Breast epithelium (tissue), 4 donors: ENCODE measurements at places on chromosomes 1 and 21. TPM values are rescaled to one million over a fixed set of nuclear protein-coding genes. Genes with fewer than 3 reads are reported as not detected.

GRCh38 chr1:212149566-212149965 is 114.0 kb downstream of the DTL start:
- no peak for DNase-seq

- DNase-seq, result no peak
Measured at GRCh38 chr1:7610106-7610731, 160.9 kb upstream of the VAMP3 start.

GRCh38 chr1:177880339-177880891 is 89.4 kb downstream of the SEC16B start:
- DNase-seq, result no peak

DNA sequence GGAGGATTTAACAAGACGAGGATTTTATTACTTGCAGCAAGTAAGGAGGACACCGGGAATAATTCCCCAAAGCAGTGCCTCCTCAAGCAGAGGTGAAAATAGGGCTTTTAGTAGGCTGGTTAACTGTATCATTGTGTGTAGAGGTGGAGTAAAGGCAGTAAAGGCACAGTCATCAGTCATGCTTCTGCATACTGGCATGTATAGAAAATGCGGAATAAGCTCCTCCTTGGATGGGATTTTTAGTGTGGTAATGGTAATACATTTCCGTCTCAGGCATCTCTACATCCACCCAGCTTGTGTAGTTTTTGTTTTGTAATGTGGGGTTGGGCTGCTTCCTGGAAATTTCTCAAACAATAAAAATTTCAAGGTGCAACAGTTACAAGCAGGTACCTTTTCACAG is 27.4 kb upstream of the GPR25 start:
- no peak for DNase-seq

DNA sequence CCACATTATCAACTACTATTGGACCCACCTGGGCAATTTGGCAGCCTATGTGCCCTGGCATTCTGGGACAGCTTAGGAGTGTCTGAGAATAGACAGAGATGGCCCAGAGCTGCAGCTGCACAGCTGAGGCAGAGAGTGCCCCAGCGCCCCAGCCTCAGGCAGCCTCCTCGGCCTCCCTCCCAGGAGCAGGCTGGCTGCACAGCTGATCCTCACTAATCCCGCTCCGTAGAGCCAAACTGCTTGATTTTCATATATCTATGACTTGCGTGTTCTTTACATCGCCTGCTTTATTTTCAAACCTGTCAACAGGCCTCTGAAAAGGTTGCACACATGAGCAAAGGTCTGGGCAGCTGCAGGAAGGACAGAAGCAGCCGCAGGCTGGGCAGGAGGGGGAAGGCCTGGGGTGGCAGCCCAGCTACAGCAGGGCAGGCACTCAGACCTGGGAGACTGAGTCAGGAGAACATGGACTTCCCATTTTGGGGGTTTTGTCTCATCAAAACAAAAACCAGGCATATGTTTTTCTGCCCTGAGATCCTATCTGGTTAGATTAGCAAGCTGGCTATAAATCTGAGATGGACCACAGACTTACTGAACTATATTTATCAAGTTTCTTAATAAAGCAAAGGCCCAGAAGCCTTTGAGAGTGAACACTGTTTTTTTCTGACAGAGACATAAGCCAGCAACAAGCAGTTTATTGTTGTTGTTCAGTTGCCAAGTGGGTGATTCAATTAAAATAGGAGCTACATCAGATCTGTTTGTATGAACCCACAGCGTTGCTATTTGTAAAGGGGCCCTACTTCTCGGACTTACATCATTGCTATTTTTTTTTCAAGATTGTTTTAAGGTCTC is 301.8 kb upstream of the DUSP10 start:
- DNase-seq, result no peak

GRCh38 chr1:44572572-44572879 is 101.8 kb downstream of the TMEM53 start:
- DNase-seq, result no peak

DNA sequence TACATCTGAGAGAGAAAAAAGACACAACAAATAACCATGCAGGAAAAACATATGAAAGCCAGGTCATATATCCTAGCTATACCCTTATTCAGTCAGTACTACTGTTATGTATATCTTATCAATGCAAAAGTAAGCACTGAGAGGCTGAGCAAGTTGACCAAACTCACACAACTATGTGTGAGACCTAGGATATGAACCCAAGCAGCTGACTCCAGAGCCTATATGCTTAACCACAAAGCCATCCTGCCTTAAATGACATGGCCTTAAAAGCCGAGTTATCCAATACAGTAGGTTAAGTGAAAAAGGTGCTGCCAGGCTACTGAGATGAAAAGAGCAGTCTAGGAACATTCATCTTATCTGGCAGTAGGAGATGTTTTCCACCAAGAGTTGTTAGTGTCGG is 151.6 kb downstream of the RERE start:
- no peak for DNase-seq

FOXJ3 gene
- 52.6 TPM for total RNA-seq

DNA sequence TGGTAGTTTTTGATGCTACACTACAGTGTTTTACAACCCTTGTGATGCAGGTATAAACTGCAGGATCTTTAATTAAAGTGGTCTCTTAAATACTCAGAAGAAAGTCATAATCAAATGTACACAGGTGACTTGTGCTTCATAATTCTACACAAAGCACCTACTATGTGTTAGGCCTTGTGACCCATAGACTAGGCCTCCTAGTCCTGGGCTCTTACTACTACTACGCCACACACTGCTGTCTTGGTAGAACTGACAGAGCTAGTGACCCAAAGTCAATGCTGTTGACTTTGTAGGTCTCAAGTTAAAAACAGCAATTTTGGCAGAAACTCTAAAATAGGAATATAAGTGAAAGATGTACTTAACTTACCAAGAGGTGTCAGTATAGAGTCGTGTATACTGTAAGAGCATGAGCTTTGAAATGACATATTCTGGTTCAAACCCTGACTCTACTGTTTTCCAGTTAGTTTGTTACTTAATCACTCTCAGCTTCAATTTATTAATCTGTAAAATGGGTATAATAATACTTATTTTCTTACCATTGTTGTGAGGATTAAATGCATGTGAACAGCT is 48.6 kb upstream of the LMO4 start:
- DNase-seq, result no peak

SLC44A5 gene
- total RNA-seq, result 3.5 TPM

GPR153 gene
- 34.6 TPM for total RNA-seq

GRCh38 chr1:231076802-231077201 is 36.7 kb upstream of the FAM89A start:
- no peak for DNase-seq
